ENCODE measurements at places on chromosomes 3 and 15.

DNA sequence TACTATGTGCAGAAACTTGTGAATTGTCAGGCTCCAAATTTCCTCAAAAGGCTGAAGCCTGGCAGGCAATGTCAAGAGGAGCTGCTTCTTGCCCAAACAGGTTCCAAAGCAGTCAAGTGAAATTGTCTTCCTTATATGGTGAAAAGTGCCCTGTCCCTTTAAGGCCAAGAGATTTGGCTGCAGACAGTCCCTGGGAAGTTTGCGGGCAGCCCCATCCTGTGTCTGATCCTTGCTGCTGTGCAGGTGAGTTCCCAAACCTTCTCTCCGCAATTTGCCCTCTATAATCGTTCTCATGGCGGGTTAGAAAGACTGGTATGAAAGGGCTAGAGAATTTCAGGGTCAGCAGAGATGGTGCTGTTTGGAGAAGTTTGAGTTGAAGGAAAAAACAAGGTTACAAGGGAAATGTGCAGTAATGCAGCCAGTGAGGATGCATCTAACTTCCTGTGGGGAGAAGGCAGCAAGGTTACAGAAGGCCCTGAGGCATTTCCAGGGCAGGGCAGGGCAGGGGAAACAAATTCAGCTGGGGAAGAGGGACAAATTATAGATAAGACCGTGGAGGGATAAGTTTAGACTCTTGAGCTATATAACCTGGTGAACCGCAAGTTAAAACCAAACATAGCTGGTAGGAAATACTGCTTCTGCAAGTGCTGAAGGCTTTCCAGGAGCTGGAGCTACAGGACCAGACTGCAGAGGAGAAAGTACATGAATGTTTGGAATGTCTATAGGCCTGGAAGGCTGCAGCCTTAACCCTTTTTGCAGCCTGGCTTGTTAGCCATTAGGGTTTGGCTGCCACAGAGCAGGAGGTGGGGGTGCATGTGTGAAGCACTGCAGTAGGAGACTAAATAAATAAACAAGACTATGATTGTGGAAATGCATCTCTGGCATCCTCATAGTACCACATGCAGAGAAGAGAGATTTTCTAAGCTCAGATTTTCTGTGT lies 256.2 kb upstream of the IL12A start:
- DNase-seq = no peak

- no peak for DNase-seq
These were observed 19.8 kb upstream of the LYSMD4 start for GRCh38 chr15:99753066-99753465.

GRCh38 chr3:124281453-124282316 lies 289.8 kb upstream of the ROPN1 start:
- DNase-seq = no peak

DNA sequence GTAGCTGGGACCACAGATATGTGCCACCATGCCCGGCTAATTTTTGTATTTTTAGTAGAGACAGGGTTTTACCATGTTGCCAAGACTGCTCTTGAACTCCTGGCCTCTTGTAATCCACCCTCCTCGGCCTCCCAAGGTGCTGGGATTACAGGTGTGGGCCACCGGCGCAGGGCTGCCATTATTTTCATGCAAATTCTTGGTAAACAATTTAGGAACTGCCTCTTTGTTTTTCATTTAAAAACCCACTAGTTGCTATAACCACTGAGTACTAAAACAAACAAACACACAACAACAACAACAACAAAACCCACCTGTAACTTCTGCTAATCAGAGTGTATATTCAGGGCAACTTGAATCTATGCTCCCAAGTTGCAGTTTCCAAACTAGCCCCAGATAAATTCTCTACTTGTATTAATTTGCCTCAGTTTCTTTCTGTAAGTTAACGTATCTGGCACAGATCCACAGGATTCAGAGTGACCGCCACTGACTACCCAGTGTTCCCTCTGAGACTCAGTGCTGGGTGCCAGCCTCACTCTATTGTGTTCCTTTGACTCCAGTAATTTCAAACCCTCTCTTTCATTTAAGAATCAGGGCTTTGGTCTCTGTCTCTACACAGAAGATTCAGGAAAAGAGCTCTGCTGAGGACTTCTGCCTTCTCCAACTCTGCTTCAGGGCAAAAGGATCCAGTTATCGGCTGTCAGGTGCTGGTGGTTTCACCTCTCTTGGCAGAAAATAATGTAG lies 18.6 kb upstream of the ZNF710 start:
- no peak for DNase-seq

GRCh38 chr3:27623085-27623753 lies 98.9 kb downstream of the EOMES start:
- no peak for DNase-seq

DNA sequence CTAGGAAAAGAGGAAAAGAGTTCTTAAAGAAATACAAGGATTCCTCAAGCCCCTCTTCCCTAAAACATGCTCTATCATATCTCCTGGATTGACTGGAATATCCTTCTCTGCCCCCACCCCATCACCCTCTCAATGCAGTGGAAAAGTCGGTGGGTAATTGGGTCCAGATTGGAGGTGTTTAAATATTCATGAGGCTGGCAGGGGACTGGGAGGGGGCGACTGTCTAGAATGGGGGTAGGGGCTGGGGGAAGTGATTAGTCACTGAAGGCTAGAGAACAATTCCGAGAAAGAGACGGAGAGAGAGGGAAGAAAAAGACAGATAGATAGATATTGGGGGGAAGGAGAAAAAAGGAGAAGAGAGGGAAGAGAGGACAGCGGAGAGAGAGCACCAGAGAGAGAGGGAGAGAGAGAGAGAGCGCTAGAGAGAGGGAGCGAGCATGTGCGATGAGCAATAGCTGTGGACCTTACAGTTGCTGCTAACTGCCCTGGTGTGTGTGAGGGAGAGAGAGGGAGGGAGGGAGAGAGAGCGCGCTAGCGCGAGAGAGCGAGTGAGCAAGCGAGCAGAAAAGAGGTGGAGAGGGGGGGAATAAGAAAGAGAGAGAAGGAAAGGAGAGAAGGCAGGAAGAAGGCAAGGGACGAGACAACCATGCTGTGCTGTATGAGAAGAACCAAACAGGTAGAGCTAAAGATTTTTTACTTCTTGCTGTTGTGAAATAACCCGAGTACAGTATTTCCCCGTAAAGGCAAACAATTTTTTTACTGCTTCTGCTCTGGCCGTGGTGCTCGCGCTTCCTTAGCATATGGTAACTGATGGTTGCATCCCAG lies at the start of gene GAP43:
Gene GAP43 (plus strand): TSS at position 467 of the 825 bp plus-strand sequence. CDS start 180 bp downstream, at position 647.
- DNase-seq = no peak

DNA sequence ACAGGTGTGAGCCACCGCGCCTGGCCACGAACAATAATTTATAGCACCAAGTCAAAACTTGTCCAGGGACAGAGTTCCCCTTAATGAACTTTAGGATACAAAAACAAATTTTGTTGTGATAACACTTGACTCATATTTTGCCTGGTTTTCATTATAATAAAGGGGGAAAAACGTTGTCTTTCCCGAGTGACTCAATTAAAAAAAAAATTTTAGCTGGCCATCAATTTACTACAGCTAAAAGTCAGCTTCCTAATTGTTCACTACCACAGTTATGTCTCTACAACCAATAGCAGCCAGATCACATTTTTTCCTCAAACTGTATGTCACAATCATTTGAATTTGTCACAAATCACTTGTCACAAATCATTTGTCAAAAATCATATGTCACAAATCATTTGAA lies 116.0 kb downstream of the P3H2 start:
- no peak for DNase-seq

GRCh38 chr3:111852540-111852939 lies 6.5 kb upstream of the PHLDB2 start:
- no peak for DNase-seq
